A549 treated with Mapracorat at 1 μM for 4 hours (cell line): ENCODE measurements at places on chromosomes 1 and 21. TPM values are rescaled to one million over a fixed set of nuclear protein-coding genes. Genes with fewer than 3 reads are reported as not detected.

CDA gene
- total RNA-seq, result 29.1 to 42.2 TPM (median 35.4 TPM) in 5 replicates

ACKR1 gene
- not detected in 5 replicates for total RNA-seq

PLPPR5 gene
- not detected in 5 replicates for total RNA-seq

OR4F29 gene
- total RNA-seq, result not detected in 5 replicates

SAMD13 gene
- 0.52 to 0.81 TPM (median 0.54 TPM) in 5 replicates for total RNA-seq

ACADM gene
- total RNA-seq, result 25.2 to 39.8 TPM (median 33.1 TPM) in 5 replicates

SLAMF1 gene
- not detected in 5 replicates for total RNA-seq

MYCL gene
- 1.1 to 1.4 TPM (median 1.3 TPM) in 5 replicates for total RNA-seq

NR1I3 gene
- not detected in 5 replicates for total RNA-seq

FAM177B gene
- not detected in 5 replicates for total RNA-seq

TINAGL1 gene
- 0.27 to 0.77 TPM (median 0.51 TPM) in 5 replicates for total RNA-seq

CFAP74 gene
- 0.06 TPM in 1 of 5 replicates, not detected in the others for total RNA-seq

ALX3 gene
- total RNA-seq, result not detected in 5 replicates

PAQR6 gene
- total RNA-seq, result 3.3 to 5.1 TPM (median 4.0 TPM) in 5 replicates

TTC39A gene
- 1.5 to 2.7 TPM (median 2.2 TPM) in 5 replicates for total RNA-seq

MTARC2 gene
- total RNA-seq, result 9.7 to 13.4 TPM (median 12.8 TPM) in 5 replicates

DTL gene
- total RNA-seq, result 17.4 to 23.7 TPM (median 23.2 TPM) in 5 replicates

TNFRSF18 gene
- 0.15 to 0.25 TPM (median 0.15 TPM) in 3 of 5 replicates, not detected in the others for total RNA-seq

PLA2G2F gene
- total RNA-seq, result not detected in 5 replicates

NFIA gene
- total RNA-seq, result 4.7 to 9.3 TPM (median 7.4 TPM) in 5 replicates

NBPF4 gene
- total RNA-seq, result 0.12 to 0.16 TPM (median 0.14 TPM) in 4 of 5 replicates, not detected in the other

PSMA5 gene
- total RNA-seq, result 100 to 117 TPM (median 108 TPM) in 5 replicates

FMO4 gene
- total RNA-seq, result 0.22 to 1.1 TPM (median 0.31 TPM) in 5 replicates

MAP3K7CL gene
- total RNA-seq, result 1.1 to 2.7 TPM (median 2.0 TPM) in 5 replicates

VASH2 gene
- total RNA-seq, result 1.7 to 3.5 TPM (median 2.9 TPM) in 5 replicates

CASP9 gene
- total RNA-seq, result 4.8 to 6.2 TPM (median 5.6 TPM) in 5 replicates

BSDC1 gene
- 17.3 to 21.5 TPM (median 20.5 TPM) in 5 replicates for total RNA-seq

ATP1A2 gene
- 0.04 to 0.10 TPM (median 0.05 TPM) in 5 replicates for total RNA-seq

FYB2 gene
- total RNA-seq, result not detected in 5 replicates

ST6GALNAC3 gene
- 0.47 to 1.1 TPM (median 0.93 TPM) in 5 replicates for total RNA-seq

ERI3 gene
- 47.0 to 59.3 TPM (median 57.8 TPM) in 5 replicates for total RNA-seq

ARHGAP30 gene
- total RNA-seq, result 0.06 to 0.14 TPM (median 0.07 TPM) in 5 replicates

LAMB3 gene
- total RNA-seq, result 16.9 to 24.8 TPM (median 20.5 TPM) in 5 replicates

CD53 gene
- total RNA-seq, result not detected in 5 replicates

C1orf87 gene
- total RNA-seq, result not detected in 5 replicates

PGLYRP4 gene
- total RNA-seq, result not detected in 5 replicates

FOXD2 gene
- 0.41 to 0.58 TPM (median 0.50 TPM) in 5 replicates for total RNA-seq

NLRP3 gene
- total RNA-seq, result not detected in 5 replicates

SLC37A1 gene
- 2.7 to 3.6 TPM (median 3.2 TPM) in 5 replicates for total RNA-seq

NPL gene
- 0.41 to 2.0 TPM (median 0.97 TPM) in 5 replicates for total RNA-seq

CR1L gene
- 0.40 TPM in 1 of 5 replicates, not detected in the others for total RNA-seq

PRKCZ gene
- 7.4 to 10.0 TPM (median 9.6 TPM) in 5 replicates for total RNA-seq

FCAMR gene
- not detected in 5 replicates for total RNA-seq

ARMH1 gene
- 0.38 to 1.2 TPM (median 0.98 TPM) in 5 replicates for total RNA-seq

CRYBG2 gene
- total RNA-seq, result 0.99 to 1.9 TPM (median 1.3 TPM) in 5 replicates

CYYR1 gene
- not detected in 5 replicates for total RNA-seq

RAD54L gene
- total RNA-seq, result 8.2 to 12.0 TPM (median 10.7 TPM) in 5 replicates

PROX1 gene
- 0.01 to 0.09 TPM (median 0.07 TPM) in 5 replicates for total RNA-seq

CELA3B gene
- not detected in 5 replicates for total RNA-seq

EBNA1BP2 gene
- 178 to 195 TPM (median 180 TPM) in 5 replicates for total RNA-seq

SPRR5 gene
- total RNA-seq, result not detected in 5 replicates

SPATA6 gene
- total RNA-seq, result 1.3 to 1.9 TPM (median 1.7 TPM) in 5 replicates

RGL1 gene
- 0.64 to 0.95 TPM (median 0.82 TPM) in 5 replicates for total RNA-seq

PCSK9 gene
- total RNA-seq, result 2.0 to 3.8 TPM (median 3.0 TPM) in 5 replicates

QSOX1 gene
- total RNA-seq, result 58.2 to 77.6 TPM (median 75.3 TPM) in 5 replicates

CCDC30 gene
- 0.55 to 1.6 TPM (median 0.59 TPM) in 5 replicates for total RNA-seq

NBPF20 gene
- total RNA-seq, result 2.7 to 4.2 TPM (median 3.3 TPM) in 5 replicates

SPATA45 gene
- not detected in 5 replicates for total RNA-seq

SYCP1 gene
- total RNA-seq, result not detected in 5 replicates
